Ovary (tissue), 10 donors: ENCODE measurements at places on chromosomes 16 and 17. TPM values are rescaled to one million over a fixed set of nuclear protein-coding genes. Genes with fewer than 3 reads are reported as not detected.

Gene CDH8
- total RNA-seq: 1.1 TPM

Gene TEX14
- total RNA-seq: 0.20 TPM

- H3K4me1 ChIP-seq: peaks cover 3% of the 10 kb centered on the region
- H3K27ac ChIP-seq: no peak overlapping the region
- no peaks in the 10 kb centered on the region for H3K36me3 ChIP-seq
- no peaks in the 10 kb centered on the region for H3K27me3 ChIP-seq
- DNase-seq: no peak
- no peak overlapping the region for H3K4me3 ChIP-seq
Measured at GRCh38 chr17:68296217-68297191, 5.2 kb downstream of the ARSG start.

DNA sequence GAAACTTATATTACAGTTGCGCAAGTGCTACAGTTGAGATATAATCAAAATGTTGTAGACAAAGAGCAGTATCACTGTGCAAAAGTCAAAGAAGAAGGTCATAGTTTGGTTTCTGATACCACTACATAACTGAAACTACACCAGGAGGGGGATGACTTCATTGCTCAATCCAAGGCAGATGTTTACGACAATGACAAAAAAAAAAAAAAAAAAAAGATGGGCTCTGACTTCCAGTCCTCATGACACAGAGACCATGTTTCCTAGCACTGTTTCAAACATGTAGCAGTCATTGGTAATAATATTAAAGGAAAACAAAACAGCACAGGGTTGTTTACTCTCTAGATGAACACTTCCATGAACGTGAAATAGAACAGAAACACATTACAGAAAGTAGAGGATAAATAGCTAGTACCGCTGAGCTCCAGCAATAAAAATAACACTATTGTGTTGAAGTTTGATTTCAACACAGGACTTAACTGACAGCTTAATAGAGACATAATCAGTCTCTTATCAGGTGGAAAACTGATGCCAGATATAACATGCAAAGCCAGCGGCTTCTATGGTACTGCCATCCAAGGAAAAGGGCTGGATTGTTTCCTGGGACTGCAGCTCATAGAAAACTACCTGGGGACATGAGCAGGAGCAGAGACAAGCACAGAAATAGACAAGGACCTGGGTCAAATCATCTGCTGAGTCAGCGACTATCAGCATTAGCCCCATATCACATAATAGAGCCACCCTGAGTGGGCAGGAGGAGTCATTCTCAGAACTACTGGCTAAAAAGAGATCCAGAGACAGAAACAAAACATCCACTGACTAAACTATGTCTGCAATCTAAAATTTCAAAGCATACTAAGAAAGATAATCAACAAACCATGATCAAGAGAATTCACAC is 463.6 kb upstream of the SOX9 start:
- DNase-seq: no peak
- no peaks in the 10 kb centered on the region for H3K36me3 ChIP-seq
- H3K4me3 ChIP-seq: no peak overlapping the region
- H3K4me1 ChIP-seq: no peaks in the 10 kb centered on the region

DNA sequence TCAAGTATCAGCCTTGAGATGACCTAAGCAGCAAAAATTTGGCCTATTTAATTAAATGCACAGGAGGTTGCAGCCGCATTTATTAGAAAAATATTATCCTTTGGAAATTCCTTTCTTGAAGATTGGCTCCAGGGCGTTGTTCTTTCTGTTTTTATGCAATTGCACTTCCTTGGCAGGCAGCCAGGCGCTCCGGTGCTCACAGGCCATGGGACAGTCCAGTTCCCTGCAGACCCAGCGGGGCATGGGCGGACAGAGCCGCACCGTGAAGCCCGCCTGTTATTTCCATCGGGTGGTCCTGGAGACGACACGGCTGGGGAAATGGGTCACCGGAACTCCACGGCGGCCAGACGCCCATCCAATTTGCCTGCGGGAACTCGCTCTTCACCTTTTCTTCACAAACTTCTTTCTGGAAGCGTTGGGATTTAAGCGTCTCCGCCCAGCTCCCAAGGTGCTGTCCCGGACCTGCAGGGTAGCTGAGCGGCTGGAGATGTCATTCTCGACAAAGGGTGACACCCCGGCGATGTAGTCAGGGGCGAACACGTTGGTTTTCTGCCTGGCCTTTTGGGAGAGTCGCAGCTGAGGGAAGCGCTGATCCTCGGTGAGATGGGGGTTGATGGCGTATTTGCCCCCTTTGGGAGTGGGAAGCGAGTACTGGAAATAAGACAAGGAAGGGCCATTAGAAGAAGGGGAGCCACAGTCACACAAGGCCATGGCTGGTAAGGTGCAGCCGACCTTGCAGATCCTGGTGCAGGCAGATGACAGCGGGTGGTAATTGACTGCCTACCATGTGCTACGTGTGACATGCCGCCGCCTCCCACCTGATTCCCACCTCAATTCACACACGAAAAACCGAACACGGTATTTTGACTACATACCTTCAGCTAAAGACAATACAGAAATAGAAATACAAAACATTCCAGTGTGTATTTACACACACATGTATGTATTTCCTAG is 12.5 kb downstream of the NOB1 start:
- peak; percentile 81 for DNase-seq
- H3K4me1 ChIP-seq: no peaks in the 10 kb centered on the region
- no peaks in the 10 kb centered on the region for H3K27me3 ChIP-seq
- no peaks in the 10 kb centered on the region for H3K36me3 ChIP-seq

GRCh38 chr17:14637260-14637659 is 336.4 kb downstream of the HS3ST3B1 start:
- no peak overlapping the region for H3K4me3 ChIP-seq
- no peaks in the 10 kb centered on the region for H3K27me3 ChIP-seq
- no peak overlapping the region for H3K27ac ChIP-seq
- no peak for DNase-seq

DNA sequence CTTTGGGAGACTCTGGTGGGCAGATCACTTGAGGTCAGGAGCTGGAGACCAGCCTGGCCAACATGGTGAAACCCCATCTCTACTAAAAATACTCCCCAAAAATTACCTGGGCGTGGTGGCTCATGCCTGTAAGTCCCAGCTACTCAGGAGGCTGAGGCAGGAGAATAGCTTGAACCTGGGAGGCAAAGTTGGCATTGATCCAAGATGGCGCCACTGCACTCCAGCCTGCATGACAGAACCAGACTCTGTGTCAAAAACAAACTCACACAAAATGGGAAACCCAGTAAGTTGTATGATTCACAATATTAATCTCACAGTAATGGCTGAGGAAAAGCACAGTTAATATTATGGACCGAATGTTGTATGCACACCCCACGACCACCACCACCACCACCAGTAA is 24.3 kb downstream of the WSB1 start:
- no peak overlapping the region for H3K27ac ChIP-seq
- no peaks in the 10 kb centered on the region for H3K36me3 ChIP-seq
- H3K4me1 ChIP-seq: peaks cover 3% of the 10 kb centered on the region
- no peaks in the 10 kb centered on the region for H3K27me3 ChIP-seq
- DNase-seq: no peak
- no peak overlapping the region for H3K4me3 ChIP-seq

- no peak overlapping the region for H3K27ac ChIP-seq
- H3K4me3 ChIP-seq: no peak overlapping the region
- H3K27me3 ChIP-seq: no peaks in the 10 kb centered on the region
- no peaks in the 10 kb centered on the region for H3K36me3 ChIP-seq
- H3K4me1 ChIP-seq: peaks cover 3% of the 10 kb centered on the region
Measured at GRCh38 chr17:12047681-12048376, 27.2 kb downstream of the MAP2K4 start.

- no peak for DNase-seq
- peaks cover 3% of the 10 kb centered on the region for H3K4me1 ChIP-seq
- H3K27me3 ChIP-seq: no peaks in the 10 kb centered on the region
Measured at GRCh38 chr17:78228176-78228575, 3.3 kb upstream of the TMEM235 start.

- H3K27ac ChIP-seq: no peak overlapping the region
- DNase-seq: no peak
- no peaks in the 10 kb centered on the region for H3K36me3 ChIP-seq
- H3K4me3 ChIP-seq: no peak overlapping the region
- no peaks in the 10 kb centered on the region for H3K27me3 ChIP-seq
- no peaks in the 10 kb centered on the region for H3K4me1 ChIP-seq
Measured at GRCh38 chr17:75250009-75250471, 11.4 kb downstream of the GGA3 start.

DNA sequence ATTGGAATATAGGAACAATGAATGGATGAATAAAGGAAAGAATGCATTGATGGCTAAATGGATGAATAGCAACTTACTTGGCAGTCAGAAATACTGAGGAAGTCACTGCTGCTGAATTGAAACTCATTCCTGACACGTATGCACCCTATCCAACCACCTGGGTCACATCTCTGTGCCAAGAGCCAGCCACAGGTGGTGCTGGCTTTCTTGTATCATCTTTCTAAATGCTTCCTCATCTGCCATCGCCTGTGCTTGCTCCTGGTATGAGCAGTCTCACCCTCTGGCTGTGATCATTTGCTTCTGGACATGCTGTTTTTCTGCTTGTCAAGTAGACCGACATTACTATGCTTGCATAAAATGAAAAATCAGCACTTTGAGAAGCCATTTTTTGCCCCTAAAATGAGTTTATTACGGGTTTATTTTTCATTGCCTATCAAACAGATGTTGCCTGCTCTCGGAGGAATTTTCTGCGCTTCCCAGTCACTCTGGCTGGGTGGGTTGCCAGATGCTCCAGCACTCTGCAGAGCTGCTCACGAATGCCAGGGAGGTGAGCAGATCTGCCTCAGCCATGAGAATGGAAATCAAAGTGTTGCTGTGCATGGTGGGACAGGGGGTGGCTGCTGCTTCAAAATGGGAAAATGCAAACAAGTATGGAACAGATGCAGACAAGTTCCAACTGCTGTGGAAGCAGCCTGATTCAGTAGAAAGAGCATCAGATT is 1349.6 kb upstream of the CDH8 start:
- H3K4me1 ChIP-seq: no peaks in the 10 kb centered on the region
- no peak overlapping the region for H3K27ac ChIP-seq
- no peaks in the 10 kb centered on the region for H3K36me3 ChIP-seq
- no peak overlapping the region for H3K4me3 ChIP-seq
